Thoracic aorta (tissue), 2 donors: ENCODE measurements at places on chromosomes 12 and 14.
A peak's percentile ranks its signal among the peaks of the same experiment; 100 is the strongest.

GRCh38 chr12:104177663-104178501, 37.7 kb upstream of the TXNRD1 start:
- peak; percentile 62 for DNase-seq

DNA sequence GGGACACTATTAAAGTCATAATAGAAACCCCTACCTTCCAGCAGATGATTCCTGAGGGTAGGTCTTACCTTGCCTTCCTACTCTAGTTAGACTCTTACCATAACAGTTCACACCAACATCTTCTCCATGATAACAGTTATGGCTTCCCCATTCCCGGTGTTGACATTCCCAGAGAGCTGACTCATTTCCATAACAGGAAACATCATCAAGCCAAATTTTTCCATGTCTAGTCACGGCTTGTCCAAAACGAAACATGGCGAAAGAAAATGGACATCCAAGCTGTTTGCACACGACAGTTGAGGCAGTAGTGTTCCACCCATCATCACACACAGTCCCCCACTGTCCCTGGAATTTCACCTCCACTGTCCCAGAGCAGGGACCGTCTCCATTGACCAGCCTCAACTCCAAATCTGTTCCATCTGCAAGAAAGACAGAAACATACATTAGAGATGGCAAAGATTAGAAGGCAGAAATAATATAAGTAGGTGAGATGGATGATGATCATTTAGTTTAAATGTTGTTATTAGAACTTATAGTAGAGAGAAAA, 10.6 kb downstream of the CD163L1 start:
- no peak for DNase-seq

DNA sequence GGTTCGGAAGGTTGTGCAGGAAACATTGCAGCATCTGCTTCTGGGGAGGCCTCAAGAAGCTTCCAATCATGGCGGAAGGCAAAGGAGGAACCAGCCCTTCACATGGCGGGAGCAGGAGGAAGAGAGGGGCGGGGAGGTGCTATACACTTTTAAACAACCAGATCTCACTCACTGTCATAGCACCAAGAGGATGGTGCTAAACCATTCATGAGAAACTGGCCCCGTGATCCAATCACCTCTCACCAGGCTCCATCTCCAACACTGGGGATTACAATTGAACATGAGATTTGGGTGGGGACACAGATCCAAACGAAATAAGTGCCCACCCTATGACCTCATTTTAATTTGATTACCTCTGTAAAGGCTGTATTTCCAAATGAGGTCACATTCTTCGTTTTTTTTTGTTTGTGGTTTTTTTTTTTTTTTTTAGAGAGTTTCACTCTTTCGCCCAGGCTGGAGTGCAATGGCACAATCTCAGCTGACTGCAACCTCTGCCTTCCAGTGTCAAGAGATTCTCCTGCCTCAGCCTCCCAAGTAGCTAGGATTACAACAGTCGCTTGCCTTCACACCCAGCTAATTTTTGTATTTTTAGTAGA, 11.4 kb upstream of the ORAI1 start:
- DNase-seq: no peak

GRCh38 chr14:33271891-33272290, 333.2 kb downstream of the NPAS3 start:
- DNase-seq: no peak

GRCh38 chr12:14854586-14855183, 11.4 kb upstream of the ART4 start:
- DNase-seq: no peak

DNA sequence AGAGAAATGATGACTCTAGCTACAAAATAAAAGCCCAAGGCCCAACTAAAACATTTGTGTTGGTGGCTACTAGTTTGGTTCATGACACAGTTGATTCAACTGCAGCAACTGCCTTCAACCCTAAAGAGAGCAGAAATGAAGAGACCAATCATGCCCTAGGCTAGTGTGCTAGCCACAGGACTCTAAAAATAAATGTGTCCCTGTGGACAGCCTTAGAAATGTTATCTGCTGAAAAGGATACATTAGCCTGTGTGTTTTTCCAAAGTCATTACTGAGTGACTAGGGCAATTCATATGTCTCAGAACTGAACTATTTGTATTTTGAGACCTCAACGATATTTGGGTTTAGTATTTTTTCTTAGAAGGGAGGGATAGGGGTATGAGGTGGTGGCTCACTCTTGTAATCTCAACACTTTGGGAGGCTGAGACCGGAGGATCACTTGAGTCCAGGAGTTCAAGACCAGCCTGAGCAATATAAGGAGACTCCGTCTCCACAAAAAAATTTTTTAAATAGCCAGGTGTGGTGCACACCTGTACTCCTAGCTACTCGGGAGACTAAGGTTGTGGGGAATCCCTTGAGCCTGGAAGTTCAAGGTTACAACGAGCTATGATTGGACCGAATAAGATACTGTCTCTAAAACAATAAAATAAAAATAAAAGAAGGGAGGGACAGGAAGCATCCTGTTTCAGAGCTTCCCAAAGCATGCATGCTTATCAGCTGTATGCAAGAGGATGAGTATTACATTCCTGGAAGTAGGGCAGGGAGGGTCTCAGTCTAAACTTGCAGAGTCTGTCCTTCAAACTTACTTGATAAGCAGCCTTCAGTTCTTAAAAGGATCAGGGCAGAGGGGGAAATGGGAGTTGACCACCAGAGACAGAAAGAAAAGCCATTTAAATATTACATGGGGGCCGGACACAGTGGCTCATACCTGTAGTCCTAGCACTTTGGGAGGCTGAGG, 29.6 kb upstream of the NAP1L1 start:
- no peak for DNase-seq

DNA sequence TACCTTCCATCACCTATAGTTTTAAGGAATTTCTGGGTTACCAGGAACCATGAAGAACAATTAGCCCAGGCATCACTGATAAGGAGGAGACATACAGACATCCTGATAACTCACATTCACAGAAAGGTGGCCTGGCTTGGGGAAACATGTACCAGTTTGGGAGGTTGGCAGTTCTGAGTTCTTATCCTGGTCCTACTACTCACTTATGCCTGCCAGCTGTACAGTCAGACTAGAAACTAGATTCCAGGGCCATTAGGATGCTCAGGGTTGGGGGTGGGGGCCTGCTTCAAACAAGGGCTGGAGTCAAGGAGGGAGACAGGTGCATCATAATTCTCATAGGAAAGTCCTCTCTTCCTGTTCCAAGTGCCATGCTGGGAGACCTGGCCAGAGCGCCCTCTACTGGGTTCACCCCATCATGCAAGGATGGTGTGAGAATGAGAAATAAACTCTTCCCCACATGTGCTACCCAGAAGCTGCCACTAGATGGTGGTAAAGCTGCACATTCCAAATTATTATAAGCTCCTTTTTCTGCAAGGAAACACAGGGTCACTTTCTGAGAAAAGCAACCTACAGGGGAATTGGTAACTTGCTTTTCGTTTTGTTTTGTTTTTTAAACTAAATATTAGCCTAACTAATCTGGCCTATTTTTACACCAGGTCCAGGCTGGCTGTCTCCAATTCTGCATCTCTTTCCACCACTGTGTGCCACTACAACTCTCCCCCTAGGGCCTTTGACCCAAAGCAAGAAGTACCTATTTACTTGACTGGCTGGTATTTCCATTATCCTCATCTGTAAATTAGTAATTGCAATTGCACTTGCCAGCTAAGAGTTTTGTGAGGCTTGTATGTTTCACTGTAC, 14.5 kb downstream of the OAS2 start:
- DNase-seq: no peak

GRCh38 chr14:28608851-28609828, 157.4 kb upstream of the FOXG1 start:
- no peak for DNase-seq

DNA sequence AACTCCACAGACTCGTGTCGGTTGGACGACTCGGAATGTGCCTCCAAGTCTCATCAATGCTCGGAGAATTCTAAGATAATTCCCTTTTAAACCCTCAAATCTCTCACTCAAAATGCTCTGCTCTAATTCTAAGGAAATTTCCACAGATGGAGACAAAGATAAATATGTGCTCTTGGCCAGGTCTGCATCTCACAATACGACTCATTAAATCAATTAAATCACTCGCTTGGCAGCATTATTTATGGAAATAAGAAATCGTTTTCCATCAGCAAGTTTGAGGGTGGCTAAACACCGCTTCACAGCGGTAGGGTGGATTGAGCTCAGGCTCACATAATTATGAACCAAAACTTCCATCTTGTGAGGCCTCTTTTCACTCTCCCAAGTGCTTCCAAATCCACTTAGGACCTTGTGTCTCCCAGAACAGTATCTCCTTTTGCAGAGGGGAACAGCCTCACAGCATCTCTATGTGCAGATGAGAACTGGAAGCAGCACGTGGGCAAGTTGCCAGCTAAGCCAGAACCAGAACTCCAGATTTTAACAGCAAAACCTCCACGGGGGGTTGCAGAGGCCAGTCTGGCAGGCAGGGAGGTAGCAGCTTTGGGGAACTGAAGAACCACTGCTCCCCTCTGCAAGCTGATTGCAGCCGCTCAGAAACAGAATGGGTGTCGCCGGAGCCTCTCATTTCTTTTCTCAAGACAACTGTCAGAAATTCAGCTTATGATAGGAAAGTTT, 43.8 kb downstream of the RIMBP2 start:
- DNase-seq: no peak

DNA sequence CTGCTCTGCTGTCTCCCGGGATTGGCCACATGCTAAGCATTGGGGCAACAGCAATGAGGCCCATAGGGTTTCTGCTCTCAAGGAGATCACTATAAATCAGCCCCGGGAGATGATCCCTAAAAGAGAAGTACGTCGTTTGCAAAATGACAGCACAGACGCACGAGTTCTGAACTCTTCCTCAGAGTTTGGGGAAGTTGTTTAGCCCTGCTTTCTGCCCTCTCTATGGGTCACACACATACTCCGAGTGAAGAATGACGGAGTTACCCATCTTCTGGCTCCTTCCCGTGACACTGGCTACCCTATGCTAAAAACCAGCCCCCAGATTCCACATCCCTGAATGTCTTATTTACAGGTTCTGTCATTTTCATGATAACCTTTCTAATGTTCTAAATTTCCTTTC, 258.0 kb upstream of the PLEKHG7 start:
- DNase-seq: no peak

- no peak for DNase-seq
These were observed 120.5 kb downstream of the SLC25A47 start for GRCh38 chr14:100443603-100444002.

- DNase-seq: no peak
These were observed 10.6 kb upstream of the TBPL2 start for GRCh38 chr14:55450987-55451386.

DNA sequence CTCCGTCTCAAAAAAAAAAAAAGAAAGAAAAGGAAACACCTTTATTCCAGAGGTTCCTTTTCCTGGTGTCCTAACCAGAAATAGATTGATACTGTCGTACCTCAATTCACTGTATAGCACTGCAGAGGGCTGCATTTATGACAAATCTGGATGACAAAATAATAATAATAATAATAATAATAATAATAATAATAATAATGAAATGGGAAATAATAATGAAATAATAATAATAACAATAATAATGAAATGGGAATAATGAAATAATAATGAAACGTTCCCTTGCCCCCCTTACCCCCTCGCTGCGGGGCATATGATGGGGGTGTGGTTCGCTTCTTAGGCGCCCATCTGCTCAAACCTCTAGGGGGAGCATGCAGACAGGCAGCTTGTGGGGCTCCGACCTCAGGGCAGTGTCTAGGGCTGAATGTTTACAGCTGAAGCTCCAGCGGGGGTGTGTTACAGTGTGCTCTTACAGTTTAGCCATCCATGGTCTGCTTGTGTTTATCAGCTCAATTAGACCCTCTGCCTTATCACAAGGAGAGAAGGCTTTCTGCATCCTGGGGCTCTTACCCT, 1088.3 kb upstream of the SEL1L start:
- no peak for DNase-seq

- no peak for DNase-seq
These were observed 36.8 kb upstream of the VPS33A start for GRCh38 chr12:122303068-122303467.

DNA sequence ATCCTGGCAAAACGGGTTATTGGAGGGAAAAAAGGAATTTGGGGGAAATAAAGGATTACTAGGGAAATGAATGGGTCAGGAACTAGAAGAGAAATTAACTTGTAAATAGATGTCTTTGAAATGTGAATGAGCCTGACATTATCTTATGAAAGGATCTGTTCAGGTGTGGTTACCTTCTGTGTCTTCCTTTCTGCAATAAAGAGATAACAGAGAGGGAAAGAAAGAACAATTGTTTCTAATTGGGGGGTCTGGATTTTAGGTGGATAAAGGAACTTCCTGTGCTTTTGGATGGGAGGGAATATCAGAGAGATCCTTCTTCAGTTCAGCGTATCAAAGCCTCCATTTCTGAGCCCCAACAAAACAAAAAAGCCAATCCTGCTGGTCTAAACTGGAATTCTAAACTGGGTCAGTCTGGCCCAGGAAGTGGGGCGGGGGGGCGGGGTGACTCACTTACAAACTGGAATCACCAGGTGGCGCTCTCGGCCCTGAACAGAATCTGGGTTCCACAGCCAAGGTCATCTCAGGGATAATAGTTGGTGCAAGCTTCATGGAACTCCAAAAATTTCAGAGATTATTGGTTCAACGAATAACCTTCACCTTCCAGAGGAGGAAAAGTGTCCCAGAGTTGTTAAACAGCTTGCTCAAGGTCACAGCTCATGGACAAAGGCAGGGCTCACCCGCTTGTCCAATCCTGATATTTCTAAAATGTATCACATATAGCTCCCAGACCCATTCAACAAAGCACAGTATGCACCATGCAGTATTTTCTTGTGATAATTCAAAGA, 15.2 kb upstream of the PEBP1 start:
- no peak for DNase-seq

- DNase-seq: no peak
These were observed 1.6 kb upstream of the FMNL3 start for GRCh38 chr12:49708851-49709250.

GRCh38 chr12:236445-236844, 22.5 kb upstream of the SLC6A12 start:
- no peak for DNase-seq

- no peak for DNase-seq
These were observed 36.7 kb downstream of the LRRIQ1 start for GRCh38 chr12:85072826-85073225.

- no peak for DNase-seq
These were observed 15.6 kb upstream of the CALM1 start for GRCh38 chr14:90381011-90381786.

GRCh38 chr12:106631797-106632196, 49.0 kb downstream of the RFX4 start:
- DNase-seq: no peak

DNA sequence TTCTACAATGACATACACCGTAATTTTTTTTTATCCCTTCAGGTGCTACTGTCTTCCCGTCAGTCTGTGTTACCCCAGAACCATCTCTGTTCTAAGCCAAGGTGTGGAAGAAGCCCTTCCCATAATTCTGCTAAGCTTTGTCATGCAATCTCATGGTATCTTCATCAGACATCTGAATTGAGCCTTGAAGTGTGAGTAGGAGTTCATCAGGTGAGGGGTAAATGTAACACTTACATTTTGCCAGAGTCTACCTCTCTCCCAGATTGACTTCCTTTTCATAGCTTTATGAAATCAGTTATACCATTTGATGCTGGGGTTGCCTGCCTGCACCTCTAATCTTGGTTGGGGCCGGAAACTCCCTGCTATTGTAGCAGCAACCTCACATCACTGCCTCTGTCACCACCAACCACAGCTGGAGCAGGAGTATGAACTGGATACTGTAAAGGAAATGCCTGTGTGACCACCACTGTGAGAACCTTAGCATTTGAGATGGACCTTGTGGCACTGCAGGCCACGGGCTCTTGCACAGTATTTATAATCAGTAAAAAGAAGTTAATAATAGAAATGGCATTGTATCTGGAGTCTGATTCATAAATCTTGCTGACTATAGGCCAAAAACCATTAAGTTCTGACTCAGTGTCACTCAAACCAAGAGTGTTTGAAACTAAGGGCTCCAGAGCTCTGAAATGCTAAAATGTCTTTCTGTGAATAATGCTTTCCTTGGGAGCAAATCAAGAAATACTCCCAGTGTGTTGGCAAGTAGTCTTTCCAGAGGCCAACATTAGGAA, 58.7 kb upstream of the STK38L start:
- DNase-seq: no peak
